Spleen (tissue), 13 donors: ENCODE measurements at places on chromosomes 5 and 9. TPM values are rescaled to one million over a fixed set of nuclear protein-coding genes. Genes with fewer than 3 reads are reported as not detected.

DNA sequence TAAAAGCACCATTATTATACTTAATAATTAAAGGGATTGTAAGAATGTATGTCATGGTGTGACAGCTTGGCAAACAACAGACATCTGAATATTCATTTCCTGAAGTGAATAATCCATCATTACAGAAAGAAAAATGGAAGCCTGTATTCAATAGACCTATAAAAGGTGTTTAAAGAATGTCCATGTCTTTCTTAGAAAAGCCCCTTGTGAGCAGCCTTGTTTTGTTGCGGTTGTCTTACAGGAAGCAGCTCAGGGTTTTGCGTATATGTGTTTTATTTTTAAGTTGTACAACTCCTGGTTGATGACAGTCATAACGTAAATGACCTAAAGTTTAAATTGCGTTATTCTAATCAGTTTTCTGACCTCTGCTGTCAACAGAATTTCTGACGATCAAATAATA lies 53.8 kb downstream of the CAST start:
- DNase-seq = no peak

- DNase-seq = no peak
These were observed 461.2 kb downstream of the CDH12 start for GRCh38 chr5:22391956-22392355.

DNA sequence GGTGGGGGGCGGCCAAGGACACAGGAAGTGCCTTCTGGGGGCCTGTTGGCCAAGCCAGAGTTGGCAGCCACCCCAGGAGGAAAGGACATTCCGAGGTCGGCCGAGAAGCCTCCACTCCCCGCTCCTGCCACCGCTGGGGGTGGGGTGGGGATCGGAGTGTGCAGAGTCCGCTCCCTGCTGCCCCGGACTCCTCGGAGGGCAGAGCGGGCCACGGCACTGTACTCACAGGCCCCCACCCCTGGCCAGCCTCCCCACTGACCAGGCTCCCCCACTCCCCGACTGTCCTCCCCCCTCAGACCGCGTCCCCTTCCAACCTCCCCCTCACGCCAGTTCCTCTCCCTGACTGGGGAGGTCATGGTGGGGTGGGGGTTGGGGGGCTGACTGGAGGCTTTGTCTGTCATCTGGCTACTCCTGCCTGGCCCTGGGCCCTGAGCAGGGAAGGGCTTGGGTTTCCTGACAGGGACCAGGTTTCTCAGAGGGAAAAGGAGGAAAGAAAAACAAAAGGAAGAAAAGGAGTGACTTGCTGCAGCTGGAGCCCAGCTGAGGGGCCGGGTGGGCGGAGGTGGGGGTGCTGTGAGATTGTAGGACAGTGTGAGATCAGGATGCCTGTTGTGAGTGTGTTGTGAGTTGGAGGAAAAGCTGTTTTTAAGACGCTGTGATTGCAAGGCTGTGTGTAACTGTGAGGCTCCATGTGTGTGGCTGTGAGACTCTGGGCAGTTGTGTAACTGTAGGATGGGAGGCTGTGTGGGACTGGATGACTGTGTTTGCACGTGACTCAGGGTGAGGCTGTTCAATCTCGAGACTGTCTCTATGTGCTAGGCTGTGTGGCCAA lies 29.7 kb downstream of the CNTFR start:
- no peak for DNase-seq

DNA sequence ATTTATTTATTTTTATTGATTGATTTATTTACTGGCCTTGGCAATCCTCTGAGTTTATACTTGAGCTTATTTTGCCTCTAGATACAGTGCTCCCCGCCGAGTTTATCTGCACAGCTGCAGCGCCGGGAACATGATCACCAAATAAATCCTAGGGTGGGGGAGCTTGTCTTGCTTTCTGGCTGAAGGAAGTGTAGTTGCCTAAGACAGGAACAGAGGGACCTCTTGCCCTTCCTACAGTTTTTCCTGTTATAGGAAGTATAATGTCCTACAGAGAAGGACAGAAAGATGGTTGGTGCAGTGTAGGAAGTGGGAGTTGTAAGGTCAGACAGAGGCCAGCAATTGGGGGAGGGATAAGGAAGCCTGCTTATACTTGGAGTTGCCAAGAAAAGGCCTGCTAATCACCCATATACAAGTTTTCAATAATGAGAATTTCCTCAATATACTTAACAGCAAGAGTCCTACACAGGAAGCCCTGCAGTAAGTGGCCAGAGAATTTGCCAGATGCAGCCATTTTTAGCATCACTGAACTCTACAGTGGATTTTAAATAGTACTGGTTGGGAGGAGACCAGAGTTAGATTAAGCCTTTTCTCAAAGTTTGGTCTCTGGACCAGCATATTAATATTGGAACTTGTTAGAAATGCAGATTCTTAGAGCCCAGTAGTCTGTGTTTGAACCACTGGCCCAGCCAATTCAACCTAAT lies 7.7 kb downstream of the AOPEP start:
- DNase-seq = no peak

IQGAP2 gene
- 53.9 TPM for total RNA-seq

DNA sequence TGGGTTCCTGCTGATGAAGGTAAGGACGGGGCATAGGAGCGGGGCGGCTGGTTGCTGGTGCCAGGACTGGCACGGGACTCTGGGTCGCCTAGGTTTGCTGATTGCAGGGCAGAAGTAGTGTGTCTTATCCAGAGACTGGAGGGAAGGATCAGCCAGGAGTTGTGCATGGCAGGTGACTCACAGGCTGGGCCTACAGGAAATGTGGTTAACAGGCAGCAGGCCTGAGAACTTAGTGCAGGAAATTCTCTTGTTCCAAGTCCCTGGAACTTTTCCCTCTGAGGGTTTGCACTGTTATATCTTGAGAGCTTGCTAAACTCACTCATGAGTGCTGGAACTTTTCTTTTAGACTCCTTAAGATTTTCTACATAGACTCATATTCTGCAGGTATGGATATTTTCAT lies 95.1 kb downstream of the ANXA2R start:
- DNase-seq = no peak

GRCh38 chr5:145750199-145750598 lies 84.9 kb downstream of the PRELID2 start:
- DNase-seq = no peak

ADRB2 gene
- total RNA-seq = 16.3 TPM

TEX48 gene
- total RNA-seq = not detected

DNA sequence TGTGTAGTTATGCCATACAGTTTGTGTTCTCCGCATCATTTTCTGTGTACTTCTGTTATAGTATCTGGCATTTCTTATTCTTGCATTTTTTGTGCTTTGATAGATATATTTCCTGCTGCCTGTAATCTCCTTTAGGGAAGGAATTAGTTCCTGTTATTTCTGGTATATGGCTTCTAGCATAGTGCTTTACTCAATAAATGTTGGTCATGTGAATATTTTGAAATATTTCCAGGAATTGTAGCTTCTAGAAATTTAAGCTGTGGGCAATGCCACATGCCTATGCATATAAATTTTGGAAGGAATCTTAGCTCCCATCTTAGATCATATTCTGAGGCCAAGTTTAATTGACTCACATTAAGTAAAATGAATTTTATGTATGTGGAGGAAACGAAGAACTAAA lies 11.5 kb upstream of the PRRC1 start:
- DNase-seq = no peak

DNA sequence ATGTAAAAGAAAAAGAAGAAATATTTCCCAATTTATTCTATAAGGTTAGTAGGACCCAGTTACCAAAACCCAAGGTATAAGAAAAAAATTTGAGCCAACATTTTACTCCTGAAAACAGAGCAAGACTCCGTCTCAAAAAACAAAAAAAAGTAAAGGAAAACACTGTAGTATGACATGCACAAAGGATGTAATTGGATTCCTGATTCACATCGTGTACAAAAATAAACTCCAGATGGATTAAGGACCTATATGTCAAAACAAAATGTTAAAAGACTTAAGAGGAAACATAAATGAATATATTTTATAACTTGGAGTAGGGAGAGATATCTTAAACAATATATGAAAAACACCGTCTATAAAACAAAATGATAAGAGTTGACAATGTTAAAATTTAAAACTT lies 13.8 kb downstream of the PHYKPL start:
- DNase-seq = no peak

- DNase-seq = no peak
These were observed 512.2 kb upstream of the ZNF608 start for GRCh38 chr5:125258615-125259014.

- DNase-seq = no peak
These were observed 50.0 kb upstream of the ADAMTSL1 start for GRCh38 chr9:18423791-18424531.

DNA sequence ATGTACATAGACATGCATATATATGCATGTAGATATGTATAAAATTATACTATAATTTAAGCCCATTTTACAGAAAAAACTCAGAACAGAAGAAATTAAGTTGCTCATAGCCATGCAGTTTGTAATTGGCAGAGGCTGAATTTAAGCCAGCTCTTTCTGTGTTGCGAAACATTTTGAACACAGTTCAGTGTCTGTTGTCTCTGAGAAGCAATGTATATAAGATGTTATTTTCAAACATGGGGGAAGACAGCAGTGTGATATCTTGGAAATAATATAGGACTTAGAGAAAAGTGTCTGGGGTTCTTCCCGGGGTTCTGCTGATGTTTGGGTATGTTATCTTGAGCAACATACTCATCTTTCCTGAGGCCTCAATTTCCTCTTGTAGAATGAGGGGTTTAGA lies 37.6 kb downstream of the SVEP1 start:
- no peak for DNase-seq

SPOCK1 gene
- 7.1 TPM for total RNA-seq

GRCh38 chr5:127410959-127411358 lies 106.5 kb upstream of the PRRC1 start:
- DNase-seq = no peak

- DNase-seq = no peak
These were observed 24.7 kb downstream of the TSC1 start for GRCh38 chr9:132919614-132920268.

GRCh38 chr9:76136986-76137385 lies 246.5 kb downstream of the PCSK5 start:
- DNase-seq = no peak

GRCh38 chr9:14652729-14653377 lies 40.4 kb downstream of the ZDHHC21 start:
- no peak for DNase-seq

NSD1 gene
- total RNA-seq = 79.7 TPM

- DNase-seq = no peak
These were observed 226.5 kb downstream of the HSPA4 start for GRCh38 chr5:133278317-133278716.

ADAMTS19 gene
- not detected for total RNA-seq

DNA sequence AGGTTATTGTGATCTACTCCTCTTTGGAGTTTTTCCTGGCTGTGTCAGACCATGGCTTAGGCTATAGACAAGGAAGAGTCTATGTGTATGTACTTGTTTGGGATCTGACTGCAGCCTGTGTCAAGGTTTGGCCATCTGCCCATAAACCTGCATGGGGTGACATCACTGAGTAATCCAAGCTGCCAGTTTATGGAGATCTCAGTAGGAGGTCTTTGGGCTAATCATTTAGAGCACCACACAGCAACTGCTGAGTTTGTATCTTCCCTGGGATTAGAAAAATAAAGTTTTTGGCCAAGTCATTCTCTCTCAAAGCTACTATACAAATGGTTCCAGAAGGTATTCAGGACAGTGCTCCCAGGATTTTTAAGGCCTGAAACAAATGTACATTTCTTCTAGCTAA lies 65.5 kb upstream of the HSPB3 start:
- no peak for DNase-seq

- DNase-seq = no peak
These were observed 163.7 kb downstream of the GABBR2 start for GRCh38 chr9:98545021-98545420.

FOXD4L5 gene
- 0.55 TPM for total RNA-seq

- DNase-seq = no peak
These were observed 77.4 kb downstream of the SEC61B start for GRCh38 chr9:99299211-99300102.

GGTA1 gene
- total RNA-seq = 40.6 TPM

NIPSNAP3A gene
- total RNA-seq = 28.5 TPM

GRCh38 chr9:3957306-3957705 lies 342.6 kb downstream of the GLIS3 start:
- no peak for DNase-seq

DNA sequence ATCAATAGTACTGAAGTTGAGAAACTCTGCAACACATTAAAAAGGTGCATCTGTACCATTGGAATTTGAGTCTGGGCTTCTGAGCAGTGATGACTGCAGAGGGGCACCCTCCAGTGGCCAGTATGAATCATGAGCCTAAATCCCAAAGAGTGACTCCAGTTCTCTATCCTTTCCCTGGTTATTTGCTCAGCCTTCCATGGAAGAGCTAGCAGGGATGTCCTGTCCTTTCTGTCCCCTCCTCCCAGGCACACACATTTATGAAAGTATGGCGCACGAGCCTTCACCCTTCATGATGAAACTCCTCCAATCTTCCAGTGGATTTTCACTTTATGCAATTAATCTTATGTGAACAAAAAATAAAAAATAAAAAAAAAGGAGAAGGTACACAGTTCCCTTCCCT lies 81.0 kb downstream of the ESM1 start:
- DNase-seq = no peak

GRCh38 chr5:120518581-120518980 lies 54.5 kb downstream of the PRR16 start:
- DNase-seq = no peak

DNA sequence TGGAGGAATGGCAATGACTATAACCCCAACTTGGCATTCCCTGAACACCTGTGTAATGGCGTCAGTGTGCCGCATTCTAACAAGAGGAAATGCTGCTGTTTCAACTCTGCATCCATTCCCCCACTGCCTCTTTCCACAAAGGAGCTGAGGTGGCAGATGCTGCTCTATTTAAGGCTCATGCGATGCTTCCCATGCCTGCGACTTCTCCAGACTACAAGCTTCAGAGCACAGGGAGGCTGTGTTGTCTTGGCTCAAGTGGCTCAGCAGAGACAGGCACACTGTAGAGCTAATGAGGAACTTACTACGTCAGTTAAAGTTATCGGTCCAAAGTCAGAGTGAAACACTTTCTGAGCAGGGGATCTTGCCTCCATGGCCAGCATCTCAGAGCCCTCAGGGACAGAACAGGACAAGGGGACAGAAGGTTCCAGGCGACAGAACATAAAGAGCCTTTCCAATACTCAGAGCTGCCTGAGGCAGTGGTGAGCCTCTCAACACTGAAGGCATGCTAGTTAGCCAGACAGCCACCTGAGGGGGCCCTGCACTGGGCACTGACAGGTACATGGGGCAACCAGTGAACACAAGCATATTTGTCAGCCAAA lies 21.8 kb downstream of the TNIP1 start:
- peak; percentile 72 for DNase-seq

DNA sequence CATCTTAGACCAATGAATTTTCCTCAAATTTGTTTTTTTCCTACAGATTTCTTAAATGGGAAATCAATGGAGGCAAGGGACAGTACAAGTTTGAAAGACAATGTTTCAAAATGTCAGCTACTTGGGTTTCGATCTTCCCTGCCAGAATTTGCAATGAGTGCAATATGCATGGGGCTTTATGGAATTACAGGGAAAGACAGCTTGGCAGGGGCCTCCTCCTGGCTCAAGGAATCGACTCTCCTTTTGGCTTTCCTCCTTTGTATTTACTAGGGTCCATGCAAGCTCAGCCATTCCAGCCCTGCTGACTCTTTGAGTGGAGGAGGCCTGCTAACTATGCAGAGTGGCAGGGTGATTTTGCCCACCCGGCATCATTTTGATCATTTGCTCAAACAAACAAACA lies 63.2 kb downstream of the MED27 start:
- no peak for DNase-seq

CERT1 gene
- total RNA-seq = 51.3 TPM
